Hematopoietic multipotent progenitor cell (in vitro differentiated cells): ENCODE measurements at places on chromosomes 5 and 9. TPM values are rescaled to one million over a fixed set of nuclear protein-coding genes. Genes with fewer than 3 reads are reported as not detected.

Gene PCYOX1L
- total RNA-seq, result 31.2 TPM

Gene SLC45A2
- 0.27 TPM for total RNA-seq

Gene FEM1C
- 7.3 TPM for total RNA-seq

DNA sequence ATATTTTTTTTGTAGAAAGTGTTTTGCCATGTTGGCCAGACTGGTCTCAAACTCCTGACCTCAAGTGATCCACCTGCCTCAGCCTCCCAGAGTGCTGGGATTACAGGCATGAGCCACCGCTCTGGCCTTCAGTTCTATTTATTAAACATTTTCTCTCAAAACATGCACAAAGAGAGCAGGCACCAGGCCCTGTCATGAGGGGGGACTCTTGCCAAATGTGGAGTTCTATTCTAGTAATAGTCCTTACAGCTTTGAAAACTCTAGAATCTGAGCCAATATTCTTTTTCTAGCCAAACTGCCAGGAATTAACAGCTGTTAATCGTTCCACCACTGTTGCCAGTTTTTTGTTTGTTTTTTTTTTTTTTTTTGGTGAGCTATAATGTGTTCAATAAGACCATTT lies 124.6 kb downstream of the TARS1 start:
- DNase-seq, result no peak

- peak; percentile 61 for DNase-seq
Observed at GRCh38 chr5:177447611-177448243, 1.1 kb downstream of the PRR7 start.

DNA sequence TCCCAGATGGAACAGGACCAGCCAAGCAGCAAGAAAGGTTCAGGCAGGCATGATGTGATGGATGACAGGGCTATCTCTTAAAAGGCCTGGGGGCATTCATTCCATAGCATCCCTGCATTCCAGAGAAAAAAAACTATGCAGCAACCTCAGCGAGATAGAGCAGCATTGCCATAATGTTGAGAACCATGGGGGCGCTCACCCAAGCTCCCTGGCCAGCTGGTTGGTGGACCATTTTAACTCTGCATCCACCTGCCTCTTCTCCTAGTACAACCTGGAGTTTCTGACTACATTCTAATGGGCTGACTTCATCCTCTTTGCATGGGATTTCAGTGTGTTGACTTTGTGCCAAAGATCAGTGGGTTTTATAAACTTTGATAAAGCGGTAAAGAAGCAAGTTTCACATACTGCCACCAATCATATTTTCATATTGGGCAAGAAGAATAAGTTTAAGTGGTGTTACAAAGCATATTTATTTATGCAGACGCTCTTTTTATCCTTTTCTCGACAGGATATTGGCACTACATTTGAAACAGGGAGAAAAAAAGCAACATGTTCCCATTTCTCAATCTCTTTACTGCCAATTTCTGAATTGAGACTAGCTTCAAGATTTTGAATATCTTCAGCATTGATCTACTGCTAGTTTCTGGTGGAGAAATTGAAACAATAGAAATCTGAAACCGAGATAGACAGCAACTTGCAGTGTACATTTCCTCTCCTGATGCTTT lies 378.3 kb upstream of the WWC1 start:
- no peak for DNase-seq

DNA sequence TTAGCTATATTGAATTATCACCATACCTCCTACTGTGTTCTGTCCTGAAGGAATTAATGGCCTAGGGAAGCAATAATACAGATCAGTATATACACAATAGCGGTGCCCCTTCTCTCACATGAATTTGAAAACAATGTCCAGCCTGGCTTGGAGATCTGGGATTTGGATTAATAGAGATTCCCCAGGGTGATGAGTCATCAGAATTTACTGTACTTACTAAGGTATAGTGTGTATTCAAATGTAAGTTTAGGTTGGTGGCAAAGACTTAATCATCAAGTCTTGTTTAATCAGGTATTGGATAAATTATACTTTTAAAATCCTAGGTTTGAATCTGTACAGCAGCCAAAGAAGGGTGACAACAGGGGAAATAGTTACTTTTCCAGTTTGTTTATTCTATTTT lies 121.5 kb downstream of the FEM1C start:
- no peak for DNase-seq

GRCh38 chr5:169200125-169200778 lies 100.7 kb downstream of the SLIT3 start:
- no peak for DNase-seq

GRCh38 chr5:32581010-32581785 lies 4.2 kb upstream of the SUB1 start:
- no peak for DNase-seq

DNA sequence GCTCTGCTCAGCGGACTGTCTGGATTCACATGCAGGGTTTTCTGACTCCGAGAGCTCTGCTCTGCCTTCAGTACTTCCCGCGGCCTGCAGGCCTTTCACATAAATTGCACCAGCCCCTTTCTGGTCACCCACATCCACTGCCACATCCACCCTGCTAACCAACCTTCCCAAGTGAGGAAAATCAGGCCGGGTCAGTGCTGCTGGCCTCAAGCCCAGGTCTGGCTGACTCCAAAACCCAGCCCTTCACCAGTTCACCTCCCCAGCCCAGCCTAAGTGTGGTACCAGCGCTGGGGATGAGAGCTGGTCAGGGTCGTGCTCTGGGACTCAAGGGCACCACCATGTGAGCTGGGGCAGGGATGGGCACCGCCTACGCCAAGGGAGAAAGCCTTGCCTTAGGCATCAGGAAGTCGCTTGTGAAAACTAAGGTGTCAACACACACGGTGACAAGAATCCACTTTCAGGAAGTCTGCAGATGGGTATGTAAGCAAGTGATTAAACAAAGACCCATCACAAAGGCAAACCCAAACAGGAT lies 12.3 kb downstream of the LMAN2 start:
- DNase-seq, result no peak
